Activated CD4-positive, alpha-beta T cell treated with anti-CD3 and anti-CD28 coated beads, Interleukin-2, Interleukin-6, amounts not matched to agents 100 ng/mL and 50 ng/mL, durations not matched to agents 16 hours and 8 hours (primary cell): ENCODE measurements at places on chromosomes 2 and 18.

DNA sequence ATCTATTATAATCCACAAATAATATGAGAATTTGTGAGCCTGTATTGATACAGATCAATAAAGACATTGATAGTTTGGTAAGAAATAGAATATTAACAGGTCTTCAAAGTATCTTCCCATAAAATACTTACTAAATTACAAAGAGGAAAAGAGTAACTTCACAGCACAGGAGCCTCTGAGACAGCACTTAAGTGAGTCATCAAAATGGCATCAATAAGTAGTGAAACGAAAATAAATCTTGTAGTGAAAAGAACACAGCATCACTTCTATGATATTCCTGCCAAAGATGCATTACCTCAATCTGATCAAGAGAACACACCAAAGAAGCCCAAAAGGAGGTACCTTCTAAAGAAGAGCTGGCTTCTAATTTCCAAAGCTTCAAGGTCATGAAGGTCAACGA is 116.4 kb downstream of the CBLN2 start:
- DNase-seq = no peak

- DNase-seq = no peak
Measured at GRCh38 chr2:108236676-108237335, 3.0 kb upstream of the SULT1C3 start.

GRCh38 chr18:21383031-21383430 is 141.0 kb downstream of the GREB1L start:
- no peak for DNase-seq

DNA sequence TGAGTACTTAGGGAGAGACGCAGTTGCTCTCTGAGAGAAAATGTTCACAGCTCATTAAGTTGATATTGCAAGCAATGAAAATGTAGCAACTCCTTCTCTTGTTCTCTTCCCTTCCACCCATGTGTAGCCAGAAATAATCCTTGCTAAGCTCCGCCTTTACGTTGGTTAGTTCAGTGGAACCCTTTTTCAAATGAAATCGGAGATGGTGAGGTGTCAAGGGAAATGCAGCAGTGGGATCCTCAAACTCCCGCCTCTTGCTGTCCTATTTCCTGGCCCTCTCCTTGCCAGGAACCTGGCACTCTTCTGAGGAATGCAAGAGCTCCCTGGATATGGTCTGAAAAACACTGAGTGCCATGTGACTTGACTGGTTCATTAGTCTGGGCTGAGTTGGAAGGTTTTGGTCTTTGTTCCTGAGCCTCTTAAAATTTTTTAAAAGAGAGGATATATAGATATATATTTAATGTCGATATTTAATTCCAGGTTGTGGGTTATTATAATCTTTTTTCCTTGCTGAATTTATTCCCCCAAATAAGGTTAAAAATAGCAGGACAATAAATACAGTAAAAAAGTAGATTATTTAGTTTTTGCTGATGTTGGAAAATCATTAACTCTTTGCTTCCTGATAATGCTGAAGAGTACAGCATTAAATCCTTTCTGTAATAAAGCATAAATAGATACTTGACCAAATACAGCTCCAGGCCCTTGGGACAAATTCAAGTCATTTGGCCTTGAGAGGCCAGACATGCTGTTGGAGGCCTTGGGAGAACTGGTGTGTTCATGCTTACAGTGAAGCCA is 116.2 kb downstream of the EML6 start:
- DNase-seq = no peak

- no peak for DNase-seq
Measured at GRCh38 chr2:121709776-121710469, 26.8 kb downstream of the NIFK start.

DNA sequence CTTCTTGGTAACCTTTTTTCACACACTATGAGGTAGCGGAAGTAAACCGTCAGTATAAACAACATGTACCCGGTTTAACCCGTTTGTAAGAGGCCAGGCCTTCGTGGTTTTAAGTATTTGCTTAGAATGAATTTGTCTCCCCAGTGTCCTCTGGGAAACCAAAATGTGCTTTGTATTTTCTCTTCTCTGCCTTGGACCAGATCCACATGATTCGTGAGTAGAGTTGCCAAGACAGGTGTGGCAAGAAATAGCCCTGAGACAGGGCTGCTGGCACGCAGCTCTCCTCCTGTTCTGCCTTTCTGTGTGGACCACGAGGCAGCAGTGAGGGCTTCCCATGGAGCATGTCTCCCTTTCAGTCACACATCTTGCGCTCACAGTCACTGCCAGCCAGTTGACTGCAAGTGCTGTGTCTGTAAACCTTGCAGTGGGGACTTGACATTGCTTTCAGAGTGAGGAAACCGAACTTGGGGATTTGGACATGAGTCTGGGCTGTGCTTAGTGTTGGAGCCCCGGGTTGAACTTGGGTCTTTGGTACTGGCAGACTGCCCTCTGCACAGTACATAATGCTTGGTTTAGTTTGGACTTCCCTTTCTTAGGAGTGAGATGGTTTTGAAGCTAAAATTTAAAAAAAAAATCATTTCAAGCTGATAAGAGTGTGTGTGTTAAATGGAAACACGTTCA is 19.1 kb downstream of the BCL2L11 start:
- no peak for DNase-seq

- no peak for DNase-seq
Measured at GRCh38 chr2:74617122-74617521, 31.0 kb downstream of the M1AP start.

DNA sequence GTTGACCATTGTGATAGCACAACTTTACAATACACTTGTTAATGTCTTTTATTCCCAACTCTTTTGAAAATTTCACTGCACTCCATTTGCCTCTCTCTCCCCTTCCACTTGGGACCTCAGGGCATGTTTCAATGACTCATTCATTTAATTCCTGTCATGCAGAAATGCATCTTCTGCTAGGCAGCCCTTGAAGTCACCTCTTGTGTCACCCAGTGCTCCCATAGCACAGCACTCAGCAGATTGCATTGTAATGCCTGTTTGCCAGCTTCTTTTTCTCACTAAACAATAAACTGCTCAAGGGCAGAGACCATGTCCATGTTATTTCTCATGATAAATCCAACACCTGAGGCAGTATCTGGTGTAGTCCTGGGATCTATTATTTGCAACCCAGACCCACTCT is 85.9 kb upstream of the ACSL3 start:
- DNase-seq = no peak
